Stimulated activated CD4-positive, alpha-beta T cell treated with anti-CD3 and anti-CD28 coated beads, Interleukin-1b, Interleukin-23, amount 100 ng/mL, for 4 hours (primary cell): ENCODE measurements at places on chromosomes 4 and X.

DNA sequence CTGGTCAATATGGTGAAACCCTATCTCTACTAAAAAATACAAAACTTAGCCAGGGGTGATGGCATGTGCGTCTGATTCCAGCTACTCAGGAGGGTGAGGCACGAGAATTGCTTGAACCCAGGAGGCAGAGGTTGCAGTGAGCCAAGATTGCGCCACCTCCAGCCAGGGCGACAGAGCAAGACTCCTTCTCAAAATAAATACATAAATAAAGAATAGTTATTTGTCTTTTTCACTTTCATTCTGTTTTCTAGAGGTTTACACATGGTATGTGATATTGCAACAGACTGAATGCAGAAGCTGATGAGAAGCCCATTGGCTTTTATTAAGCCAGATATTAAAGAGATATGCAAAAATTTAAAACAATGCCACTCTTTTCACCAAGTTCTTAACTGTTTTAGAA lies 8.2 kb downstream of the KLHL15 start:
- no peak for DNase-seq

DNA sequence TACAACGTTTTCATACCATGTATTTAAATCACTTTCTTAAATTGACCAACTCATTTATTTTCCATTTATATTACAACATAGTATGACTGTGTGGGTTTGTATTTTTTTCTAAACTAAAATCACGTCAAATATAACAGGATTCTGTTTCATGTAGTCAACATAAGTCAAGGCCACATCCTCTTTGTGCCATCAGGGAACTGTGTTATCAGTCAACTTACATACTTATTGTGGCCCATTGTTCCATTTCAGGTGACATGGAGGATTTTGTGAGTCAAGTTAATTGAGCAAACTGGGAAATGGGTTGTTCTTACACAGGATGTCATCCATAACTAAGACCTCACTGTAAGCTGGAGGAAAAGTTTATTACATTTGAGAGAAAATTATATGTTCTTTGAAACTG lies 35.9 kb downstream of the STK26 start:
- no peak for DNase-seq

DNA sequence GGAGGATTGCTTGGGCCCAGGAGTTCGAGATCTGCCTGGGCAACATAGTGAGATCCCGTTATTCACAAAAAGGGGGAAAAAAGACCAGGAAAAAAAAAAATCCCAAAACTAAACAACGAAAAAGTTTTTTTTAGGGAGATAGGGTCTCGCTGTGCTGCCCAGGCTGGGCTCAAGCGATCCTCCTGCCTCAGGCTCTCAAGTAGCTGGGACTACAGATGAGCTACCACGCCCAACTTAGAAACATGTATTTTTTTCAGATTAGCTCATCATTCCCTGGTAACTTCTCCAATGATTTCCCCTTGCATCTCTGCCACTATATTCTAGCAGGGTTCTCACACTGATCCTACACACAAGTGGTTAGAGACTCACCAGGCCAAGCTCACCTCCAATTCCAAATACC lies 24.4 kb upstream of the IRAK1 start:
- DNase-seq: no peak

GRCh38 chr4:144674711-144675110 lies 28.8 kb downstream of the HHIP start:
- DNase-seq: no peak

DNA sequence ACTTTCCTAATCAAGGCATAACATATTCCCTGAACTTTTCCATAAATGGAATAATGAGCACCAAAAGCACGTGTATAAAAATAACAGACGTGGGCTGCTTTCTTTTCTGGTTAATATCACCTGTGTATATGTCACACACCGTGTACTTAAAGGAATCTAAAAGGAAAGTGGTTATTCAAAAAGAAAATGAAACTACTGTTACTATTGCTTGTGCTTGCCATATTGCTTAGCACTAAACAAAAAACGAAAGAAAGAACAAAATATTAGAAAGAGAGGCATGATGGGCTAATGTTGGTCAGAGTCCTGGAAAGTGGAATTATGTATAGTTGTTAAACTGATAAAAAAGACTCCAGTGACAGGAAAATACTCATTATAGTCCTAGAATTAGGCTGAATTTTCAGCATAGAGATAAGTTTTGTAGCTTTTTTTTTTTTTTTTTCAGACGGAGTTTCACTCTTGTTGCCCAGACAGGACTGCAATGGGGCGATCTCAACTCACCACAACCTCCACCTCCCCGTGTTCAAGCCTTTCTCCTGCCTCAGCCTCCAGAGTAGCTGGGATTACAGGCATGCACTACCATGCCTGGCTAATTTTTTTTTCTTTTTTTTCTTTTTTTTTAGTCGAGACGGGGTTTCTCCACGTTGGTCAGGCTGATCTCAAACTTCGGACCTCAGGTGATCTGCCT lies 123.2 kb downstream of the PABPC4L start:
- no peak for DNase-seq

- DNase-seq: peak; percentile 47
These were observed 1.4 kb downstream of the ZNF827 start for GRCh38 chr4:145936997-145937901.

DNA sequence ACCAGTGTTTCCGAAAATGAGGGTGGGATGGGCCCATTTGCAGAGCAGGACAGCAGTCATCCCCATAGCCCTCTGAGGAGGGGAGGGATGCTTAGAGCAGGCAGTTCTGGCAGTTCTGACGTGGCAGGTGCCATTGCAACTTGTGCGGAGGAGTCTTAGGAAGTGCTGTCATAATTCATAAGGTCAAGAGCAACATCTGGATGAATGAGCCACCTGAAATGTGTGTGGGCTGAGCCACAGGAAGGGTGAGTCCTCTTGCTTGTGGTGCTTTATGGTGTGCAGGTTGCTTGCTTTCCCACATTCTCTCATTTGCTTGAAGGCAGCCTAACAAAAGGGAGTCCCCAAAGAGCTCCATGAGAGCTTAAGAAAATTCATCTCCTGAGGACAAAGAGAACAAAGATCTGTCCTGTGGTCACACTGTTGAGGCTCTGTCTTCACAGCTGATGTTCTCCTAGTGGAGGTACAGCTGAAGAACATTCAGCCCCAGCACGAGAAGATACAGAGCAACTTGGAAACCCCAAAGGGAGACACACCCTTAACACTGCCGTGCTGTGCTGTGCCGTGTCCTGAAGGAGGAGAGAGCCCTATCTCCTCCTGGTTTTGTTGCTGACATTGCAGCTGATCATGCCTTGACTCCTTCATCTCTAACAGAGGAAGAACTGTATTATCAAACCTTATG lies 60.3 kb downstream of the DLG3 start:
- DNase-seq: no peak

DNA sequence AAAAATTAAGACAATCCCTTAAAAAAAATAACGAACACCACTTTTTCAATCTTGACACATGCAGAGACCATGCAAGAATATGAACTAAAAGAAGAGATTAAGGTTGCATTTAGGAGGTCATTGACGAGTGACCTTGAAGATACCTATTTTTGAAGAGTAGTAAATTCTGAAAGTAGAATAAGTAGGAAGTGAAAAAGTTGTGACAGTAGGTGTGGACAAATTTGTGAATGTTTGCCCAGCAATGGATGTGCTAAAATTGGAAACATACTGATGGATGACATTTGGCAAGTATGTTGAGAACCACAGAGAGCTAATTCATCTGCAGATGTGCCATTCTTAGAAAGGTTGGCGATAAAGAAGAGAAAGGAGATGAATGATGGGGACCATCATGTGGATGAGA lies 213.7 kb upstream of the VCX3A start:
- DNase-seq: no peak

GRCh38 chr4:81120055-81120454 lies 89.5 kb downstream of the BMP3 start:
- DNase-seq: no peak

DNA sequence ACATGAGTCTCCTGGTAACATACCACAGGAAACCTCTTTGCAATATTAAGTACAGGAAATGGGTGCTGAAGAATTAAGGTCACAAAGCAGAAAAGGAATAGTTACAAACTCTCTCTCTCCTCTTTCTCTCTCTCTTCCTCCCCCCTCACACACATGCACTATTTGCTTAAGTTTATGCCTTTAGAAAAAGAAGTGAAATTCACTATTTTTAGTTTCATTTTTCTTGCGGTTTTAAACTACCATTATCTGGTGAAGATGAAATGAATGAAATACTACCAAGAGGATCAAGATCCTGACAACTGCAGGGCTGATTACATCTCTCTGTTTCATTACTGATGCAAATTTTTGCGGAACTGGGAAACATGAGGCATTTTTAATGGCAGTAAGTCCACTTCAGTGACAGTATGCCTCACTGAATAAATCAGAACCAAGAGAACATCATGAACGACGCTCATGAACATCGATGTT lies 64.3 kb upstream of the FTHL17 start:
- DNase-seq: no peak

DNA sequence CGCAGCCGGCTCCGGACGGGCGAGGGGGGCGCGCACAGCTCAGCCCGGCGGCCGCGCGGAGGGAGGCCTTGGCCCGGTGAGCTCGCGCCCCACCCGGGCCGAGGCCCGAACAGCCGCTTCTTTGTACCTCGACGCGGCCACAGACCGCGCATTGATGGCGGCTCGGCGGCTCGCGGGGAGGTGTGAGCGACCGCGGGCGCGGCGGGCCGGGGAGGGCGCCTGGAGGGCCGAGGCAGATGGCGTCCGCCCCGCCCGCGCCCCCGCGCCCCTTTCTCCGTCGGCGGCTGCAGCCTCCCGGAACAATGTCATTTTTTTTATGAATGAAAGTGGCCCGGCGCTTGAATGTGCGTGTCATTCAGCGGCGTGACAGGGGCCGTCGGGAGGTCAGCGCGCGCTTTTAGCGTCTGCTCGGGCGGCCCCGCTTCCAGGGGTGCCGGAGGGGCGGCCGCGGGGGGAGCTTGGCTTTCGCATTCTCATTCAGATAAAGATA lies 1.8 kb downstream of the FGFR3 start:
- DNase-seq: no peak

DNA sequence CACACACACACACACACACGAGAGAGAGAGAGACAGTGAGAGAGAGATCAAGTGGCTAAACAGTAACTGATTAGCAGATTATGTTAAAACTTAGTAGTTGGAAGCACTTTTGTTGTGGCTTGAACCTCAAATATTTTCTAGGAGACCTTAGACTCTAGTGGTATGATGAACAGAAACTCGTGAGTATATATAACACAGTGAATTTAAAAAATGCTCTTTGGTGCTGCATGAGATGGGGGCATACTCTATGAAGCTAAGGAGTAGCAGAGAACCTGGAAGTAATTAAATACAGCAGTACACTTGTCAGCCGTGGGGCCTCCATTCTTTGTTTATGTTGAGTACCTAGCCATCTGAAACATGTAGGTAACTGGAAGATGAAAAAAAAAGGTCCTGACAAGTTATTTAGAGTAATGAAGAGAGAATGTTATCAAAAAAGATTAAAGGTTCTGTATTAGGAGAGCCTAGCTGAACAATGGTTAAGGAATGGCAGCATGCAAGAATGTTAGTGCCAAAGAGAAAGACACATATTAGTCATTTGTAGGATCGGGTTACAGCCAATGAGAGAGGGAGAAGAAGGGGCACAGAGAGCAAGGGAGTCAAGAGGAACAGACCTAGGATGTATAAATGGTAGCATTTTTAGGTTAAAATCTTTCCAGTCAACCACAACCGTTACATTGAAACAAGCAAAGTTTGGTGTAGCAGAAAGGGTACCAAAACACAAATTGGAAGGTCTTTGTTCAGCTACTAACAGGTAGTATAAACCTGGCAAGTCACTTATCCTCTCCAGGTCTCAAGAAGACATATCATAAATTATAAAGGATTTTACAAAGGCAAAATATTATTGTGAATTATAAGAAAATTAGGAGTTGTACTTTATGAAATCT lies 316.7 kb upstream of the DIPK2B start:
- DNase-seq: no peak

DNA sequence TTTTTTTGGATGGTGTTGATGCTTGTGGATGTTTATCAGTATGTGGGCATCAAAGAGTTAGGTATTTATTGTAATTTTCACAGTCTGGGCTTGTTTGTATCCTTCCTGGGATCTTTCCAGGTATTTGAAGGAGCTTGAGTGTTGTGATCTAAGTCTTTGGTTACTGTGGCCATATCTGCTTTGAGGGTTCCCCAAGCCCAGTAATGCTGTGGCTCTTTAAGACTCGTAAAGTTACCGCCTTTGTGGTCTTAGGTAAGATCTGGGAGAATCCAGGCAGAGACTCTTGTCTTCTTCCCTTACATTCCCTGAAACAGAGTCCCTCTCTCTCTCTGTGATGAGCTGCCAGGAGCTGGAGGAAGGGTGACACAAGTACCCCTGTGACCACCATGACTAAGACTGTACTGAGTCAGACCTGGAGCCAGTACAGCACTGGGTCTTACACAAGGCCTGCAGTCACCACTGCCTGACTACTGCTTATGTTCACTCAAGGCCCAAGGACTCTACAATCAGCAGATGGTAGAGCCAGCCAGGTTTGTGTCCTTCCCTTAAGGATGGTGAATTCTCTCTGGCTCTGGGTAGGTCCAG lies 62.2 kb downstream of the FMR1NB start:
- DNase-seq: no peak

GRCh38 chr4:2643555-2643954 lies 107.1 kb downstream of the FAM193A start:
- no peak for DNase-seq

DNA sequence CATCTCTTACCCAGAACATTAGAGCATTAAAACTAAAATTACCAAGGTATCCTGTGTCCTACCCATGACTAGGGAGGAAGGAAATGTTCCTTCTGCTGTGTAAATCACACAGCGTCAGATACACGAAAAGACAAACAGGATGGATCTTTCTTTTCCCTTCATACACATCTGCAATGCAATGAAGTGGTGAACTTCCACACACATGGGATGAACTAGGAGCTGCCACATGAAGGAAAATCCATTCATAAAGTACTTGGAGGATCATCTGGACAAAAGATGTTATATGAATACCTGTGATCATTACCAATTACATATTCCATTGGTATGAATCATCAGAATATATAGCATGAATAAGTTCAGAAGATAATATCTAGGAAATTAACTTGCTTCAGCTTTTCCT lies 46.2 kb downstream of the LDB2 start:
- no peak for DNase-seq

DNA sequence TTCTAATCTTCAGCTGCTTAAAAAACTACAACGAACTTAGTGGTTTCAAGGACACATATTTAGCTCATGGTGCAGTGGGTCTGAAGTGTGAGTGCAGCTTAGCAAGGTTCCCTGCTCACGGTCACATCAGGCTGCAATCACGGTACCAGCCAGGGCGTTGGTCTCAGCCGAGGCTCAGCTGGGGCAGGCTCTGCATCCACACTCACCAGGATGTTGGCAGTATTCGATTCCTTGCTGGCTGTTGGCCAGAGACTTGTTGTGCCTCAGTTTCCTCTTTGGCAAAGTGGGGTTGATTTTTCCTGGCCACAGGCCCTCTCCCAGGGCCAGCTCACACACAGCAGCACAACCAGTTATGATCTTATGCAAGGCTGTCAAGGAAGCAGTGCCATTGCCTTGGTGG lies 61.8 kb downstream of the TRMT44 start:
- DNase-seq: no peak

DNA sequence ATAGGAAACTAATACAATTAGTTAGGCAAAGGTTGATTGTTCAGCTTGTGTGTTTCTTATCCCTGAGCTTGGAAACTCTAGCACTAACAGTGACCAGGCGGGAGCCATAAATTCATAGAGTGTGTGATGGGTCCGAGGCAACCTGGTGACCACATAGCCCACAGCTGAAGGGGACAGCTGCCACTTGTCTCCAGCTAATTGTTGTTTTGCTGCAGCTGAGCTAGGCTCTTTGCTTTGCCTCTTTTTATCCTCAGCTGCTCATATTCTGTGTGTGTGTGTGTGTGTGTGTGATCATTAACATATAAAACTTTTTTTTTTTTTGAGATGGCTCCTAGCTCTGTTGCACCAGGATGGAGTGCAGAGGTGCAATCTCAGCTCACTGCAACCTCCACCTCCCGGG lies 53.2 kb downstream of the DOCK11 start:
- no peak for DNase-seq
